ENCODE measurements at places on chromosomes 13 and 19. TPM values are rescaled to one million over a fixed set of nuclear protein-coding genes. Genes with fewer than 3 reads are reported as not detected.

CEACAM18 gene
- not detected for polyA plus RNA-seq

NDUFA13 gene
- polyA plus RNA-seq: 1,105 TPM

NXNL1 gene
- polyA plus RNA-seq: not detected

PRKCG gene
- polyA plus RNA-seq: 6.1 TPM

PSG5 gene
- not detected for polyA plus RNA-seq

CCDC70 gene
- polyA plus RNA-seq: not detected

ZNF444 gene
- 87.3 TPM for polyA plus RNA-seq

CD209 gene
- 0.05 TPM for polyA plus RNA-seq

ZFP82 gene
- 2.7 TPM for polyA plus RNA-seq

NLRP9 gene
- not detected for polyA plus RNA-seq

CBY2 gene
- 0.63 TPM for polyA plus RNA-seq

ASF1B gene
- 65.6 TPM for polyA plus RNA-seq

ZNF667 gene
- 4.4 TPM for polyA plus RNA-seq

KMT2B gene
- polyA plus RNA-seq: 42.2 TPM

RYR1 gene
- polyA plus RNA-seq: 12.3 TPM

C2CD4C gene
- polyA plus RNA-seq: 7.8 TPM

CYP2A6 gene
- polyA plus RNA-seq: 0.33 TPM

LGALS4 gene
- polyA plus RNA-seq: 0.32 TPM

FCER2 gene
- 0.67 TPM for polyA plus RNA-seq

ZNF99 gene
- not detected for polyA plus RNA-seq

PDCD5 gene
- 33.0 TPM for polyA plus RNA-seq

NLRP7 gene
- 0.75 TPM for polyA plus RNA-seq

PSG6 gene
- polyA plus RNA-seq: not detected

KLK4 gene
- polyA plus RNA-seq: 0.44 TPM

ZNF724 gene
- polyA plus RNA-seq: 8.7 TPM
